Smooth muscle cell of the coronary artery (primary cell): ENCODE measurements at places on chromosomes 12 and 14. TPM values are rescaled to one million over a fixed set of nuclear protein-coding genes. Genes with fewer than 3 reads are reported as not detected.

BIN2 gene
- total RNA-seq, result not detected in 2 replicates

RBP5 gene
- total RNA-seq, result 0.08 TPM in 1 of 2 replicates, not detected in the other

SPTB gene
- total RNA-seq, result 0.15 TPM in 1 of 2 replicates, not detected in the other

TCHP gene
- 5.6 and 16.6 TPM in 2 replicates for total RNA-seq

GOLGA3 gene
- 145 and 157 TPM in 2 replicates for total RNA-seq

ITPK1 gene
- 19.9 and 40.3 TPM in 2 replicates for total RNA-seq
